ENCODE measurements at places on chromosomes 5 and 9. TPM values are rescaled to one million over a fixed set of nuclear protein-coding genes. Genes with fewer than 3 reads are reported as not detected.

GRCh38 chr9:23492126-23493002 lies 333.7 kb downstream of the ELAVL2 start:
- peak; percentile 47 for DNase-seq

DNA sequence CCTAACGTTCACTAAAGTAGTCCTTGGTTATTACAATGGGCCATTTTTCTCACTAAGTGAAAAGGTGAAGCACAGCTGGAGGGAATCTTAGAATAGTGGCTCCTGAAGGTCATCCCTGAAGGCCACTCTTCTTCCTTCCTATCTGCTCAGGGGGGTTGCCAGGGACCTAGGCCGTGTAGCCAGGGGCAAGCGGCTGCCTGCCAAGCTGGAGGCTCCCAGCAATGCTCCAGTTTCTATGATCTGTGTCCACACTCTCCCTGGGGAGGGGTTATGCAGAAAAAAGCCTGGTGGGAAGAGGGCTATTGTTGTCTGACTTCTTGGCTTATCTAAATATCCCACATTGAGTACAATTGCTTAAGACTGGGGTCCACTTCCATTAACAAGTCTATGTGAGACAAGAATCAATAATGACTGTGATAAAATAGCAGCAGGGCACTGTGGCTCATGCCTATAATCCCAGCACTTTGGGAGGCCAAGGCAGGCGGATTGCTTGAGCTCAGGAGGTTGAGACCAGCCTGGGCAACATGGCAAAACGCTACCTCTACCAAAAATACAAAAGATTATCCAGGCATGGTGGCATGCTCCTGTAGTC lies 3.8 kb downstream of the NMRK1 start:
- no peak for DNase-seq

SH3TC2 gene
- 1.7 TPM for polyA plus RNA-seq

DNAI1 gene
- not detected for polyA plus RNA-seq

SV2C gene
- polyA plus RNA-seq = 0.04 TPM

DNA sequence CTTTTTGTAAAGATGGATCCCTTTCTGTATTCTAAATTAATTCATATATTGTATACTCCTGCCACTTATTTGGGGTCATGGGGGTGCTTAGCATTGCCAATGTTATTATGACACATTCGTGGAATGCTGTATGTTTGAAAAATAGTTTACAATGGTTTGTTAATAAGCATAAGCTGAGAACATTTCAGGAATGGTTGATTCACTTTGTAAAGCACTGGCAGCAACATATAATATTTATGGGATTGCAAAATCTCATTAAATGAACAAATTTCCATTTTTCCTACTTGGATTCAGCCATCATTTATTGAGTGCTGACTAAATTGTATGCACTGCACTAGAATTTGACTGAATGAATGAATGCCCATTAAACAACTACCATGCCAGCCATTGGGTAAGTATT lies 215.2 kb upstream of the KLF4 start:
- no peak for DNase-seq

GRCh38 chr9:35161713-35162604 lies at the start of gene UNC13B:
TSS of gene UNC13B (plus strand) at chr9:35162009. CDS start at chr9:35162284, 275 bp downstream.
- DNase-seq = peak; percentile 89

ARID3C gene
- not detected for polyA plus RNA-seq

- no peak for DNase-seq
These were observed 139.4 kb upstream of the IL12B start for GRCh38 chr5:159469496-159470372.

GRCh38 chr5:96155147-96155546 lies 193.5 kb upstream of the ELL2 start:
- DNase-seq = no peak

ACTBL2 gene
- not detected for polyA plus RNA-seq

IL5 gene
- polyA plus RNA-seq = not detected

GRCh38 chr5:60469286-60469685 lies 230.7 kb downstream of the DEPDC1B start:
- no peak for DNase-seq

ZCCHC9 gene
- 27.3 TPM for polyA plus RNA-seq

SLC25A2 gene
- not detected for polyA plus RNA-seq

DNA sequence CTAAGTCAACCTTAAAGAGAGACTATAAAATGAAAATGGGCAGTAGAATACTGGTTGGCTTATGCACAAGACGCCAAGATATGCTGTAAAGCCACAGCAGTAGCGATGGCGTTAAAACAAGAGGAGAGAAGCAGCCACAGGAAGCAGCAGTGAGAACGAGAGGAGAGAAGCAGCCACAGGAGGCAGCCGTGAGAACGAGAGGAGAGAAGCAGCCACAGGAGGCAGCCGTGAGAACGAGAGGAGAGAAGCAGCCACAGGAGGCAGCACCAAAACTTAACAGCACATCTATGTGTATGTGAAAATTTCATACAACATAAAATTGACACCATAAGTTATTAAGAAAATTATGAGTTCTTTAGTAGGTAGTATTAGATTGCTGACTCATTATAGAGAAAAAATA lies 2318.6 kb upstream of the ACO1 start:
- no peak for DNase-seq

DNA sequence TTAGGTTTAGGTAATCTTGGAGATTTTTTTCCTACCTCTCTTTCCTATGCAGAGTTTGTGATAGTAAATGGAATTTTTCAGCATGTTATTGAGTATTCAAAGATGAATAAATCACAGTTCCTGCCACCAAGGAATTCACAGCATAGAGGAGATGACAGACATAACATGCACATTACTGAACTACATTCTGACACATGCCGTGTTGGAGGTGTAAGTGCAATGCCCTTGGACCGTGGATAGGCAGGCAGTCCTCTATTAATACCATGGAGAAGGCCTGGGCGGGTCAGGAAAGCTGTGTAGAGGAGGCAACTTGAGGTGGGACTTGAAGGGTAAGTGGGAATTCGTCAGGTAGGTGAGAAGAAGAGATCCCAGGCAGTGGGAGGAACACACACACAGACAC lies 43.9 kb downstream of the MCCC2 start:
- no peak for DNase-seq

Data from muscle of arm (tissue), 14 donors.